GM06990 (cell line): ENCODE measurements at places on chromosomes 1 and 21.

DNA sequence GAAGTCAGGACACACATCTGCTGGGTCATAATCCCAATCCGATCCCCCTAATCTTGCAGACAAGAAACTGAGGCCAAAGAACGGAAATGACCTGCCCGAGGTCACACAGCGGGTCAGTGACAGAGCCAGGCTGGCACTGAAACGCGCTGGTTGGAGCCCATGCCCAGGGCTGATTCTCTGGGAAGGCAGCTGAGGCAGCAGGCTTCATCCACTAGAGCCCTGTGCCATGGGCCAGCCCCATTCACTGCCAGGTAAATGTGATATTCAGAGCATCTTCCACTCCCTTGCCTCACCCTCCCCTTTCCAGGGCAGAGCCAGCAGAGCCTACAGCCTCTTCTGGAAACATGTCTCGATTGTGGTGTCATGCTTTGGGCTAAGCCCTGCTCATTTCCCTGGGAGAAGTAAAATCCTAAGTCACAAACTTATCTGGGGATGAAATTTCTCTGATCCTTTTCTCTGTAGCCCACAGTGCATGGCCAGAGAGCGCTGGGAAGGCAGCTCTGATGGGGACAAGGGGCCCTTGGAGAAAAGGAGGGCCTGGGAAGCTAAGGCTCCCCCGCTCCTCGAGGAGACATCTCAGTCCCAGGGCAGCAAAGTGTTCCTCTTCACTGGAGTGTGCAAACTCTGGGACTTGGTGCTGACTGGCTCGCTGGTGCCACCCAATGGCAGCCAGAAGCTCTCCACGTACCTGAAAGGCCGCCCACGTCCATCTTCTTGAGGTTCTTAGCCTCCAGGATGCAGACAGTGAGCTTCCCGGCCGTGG, 110.4 kb downstream of the SYT2 start:
- DNase-seq = no peak

- DNase-seq = no peak
Measured at GRCh38 chr21:42514883-42515228, 1.2 kb downstream of the SLC37A1 start.

- peak; percentile 60 for DNase-seq
Measured at GRCh38 chr1:93614986-93615581, 66.6 kb downstream of the BCAR3 start.

GRCh38 chr1:223142795-223143536, at the start of gene TLR5:
Gene TLR5 (minus strand): TSS chr1:223143248. CDS start chr1:223113031, 30,217 bp downstream.
- peak; percentile 87 for DNase-seq

- no peak for DNase-seq
Measured at GRCh38 chr1:89974696-89975470, 20.0 kb upstream of the ZNF326 start.
